ENCODE measurements at places on chromosomes 6 and 20.

DNA sequence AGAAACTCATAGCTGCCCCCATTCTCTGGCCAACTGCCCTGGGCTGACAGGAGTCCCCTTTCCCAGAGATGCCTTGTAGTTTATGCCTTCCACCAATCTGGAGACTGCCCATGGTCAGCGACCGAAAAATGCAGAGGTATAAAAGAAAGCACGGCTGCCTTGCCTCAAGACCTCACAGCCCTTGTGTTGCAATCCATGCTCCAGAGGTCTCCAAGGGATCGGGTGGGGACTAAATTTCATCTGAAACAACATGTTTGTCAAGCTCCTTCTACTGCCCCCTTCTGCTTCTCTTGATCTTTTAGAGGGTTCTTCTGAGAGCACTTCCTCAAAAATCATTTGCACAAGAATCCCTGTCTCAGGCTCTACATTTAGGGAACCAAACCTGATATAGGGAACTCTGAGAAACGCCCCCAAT, 128.8 kb downstream of the PLCB1 start:
- no peak for DNase-seq

- no peak for DNase-seq
These were observed 165.6 kb downstream of the FOXA2 start for GRCh38 chr20:22418738-22419137.

DNA sequence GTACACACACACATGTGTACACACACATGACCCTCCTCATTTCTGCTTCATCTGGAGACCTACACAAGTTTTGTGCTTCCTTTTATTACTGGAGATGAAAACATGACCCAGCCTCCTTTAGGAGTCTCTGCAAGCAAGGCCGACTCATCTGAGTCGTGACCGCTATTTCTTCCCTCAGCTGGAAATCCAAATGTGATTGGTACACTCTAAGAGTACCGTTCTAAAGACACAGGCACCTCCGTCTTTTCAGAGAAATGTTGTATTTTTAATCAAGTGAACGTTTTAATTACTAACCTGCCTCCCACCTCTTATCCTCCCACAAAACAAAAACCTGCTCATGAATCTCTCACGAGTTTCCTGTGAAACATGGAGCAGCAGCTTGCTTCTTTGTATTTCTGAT, 63.0 kb downstream of the LAMP5 start:
- DNase-seq, result no peak

- no peak for DNase-seq
These were observed 860 bp downstream of the DEFB124 start for GRCh38 chr20:31474097-31474436.

DNA sequence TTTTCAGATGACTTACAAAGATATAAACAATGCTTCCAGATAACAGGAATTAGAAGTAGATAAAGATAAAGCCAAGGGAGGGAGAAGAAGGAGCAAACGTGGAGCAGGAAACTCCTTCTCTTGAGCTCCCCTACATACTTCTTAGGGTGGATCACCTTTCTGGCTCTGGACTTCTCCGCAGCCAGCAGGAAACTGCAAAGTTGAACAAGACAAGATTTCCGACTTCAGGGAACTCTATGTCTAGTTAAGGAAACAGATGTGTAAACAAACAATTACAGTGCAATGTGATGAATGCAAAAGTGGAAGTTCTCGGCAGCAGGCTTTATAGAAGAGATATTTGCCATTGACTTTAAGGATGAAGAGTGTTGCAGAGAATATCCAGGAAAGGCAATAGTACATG, 134.0 kb upstream of the MARCKS start:
- DNase-seq, result no peak
